Hematopoietic multipotent progenitor cell treated with erythropoietin and hydrocortisone succinate and interleukin-3 and kit ligand, for 17 days (in vitro differentiated cells): ENCODE measurements at places on chromosomes 7 and 10.

- no peak for DNase-seq
These were observed 338.2 kb upstream of the PRKCQ start for GRCh38 chr10:6918305-6918704.

GRCh38 chr7:117285826-117286225 is 37.0 kb downstream of the WNT2 start:
- no peak for DNase-seq

- DNase-seq: no peak
These were observed 6.8 kb upstream of the AMPH start for GRCh38 chr7:38637957-38638356.

GRCh38 chr7:27174874-27175625 is 930 bp upstream of the HOXA10 start:
- DNase-seq: no peak

DNA sequence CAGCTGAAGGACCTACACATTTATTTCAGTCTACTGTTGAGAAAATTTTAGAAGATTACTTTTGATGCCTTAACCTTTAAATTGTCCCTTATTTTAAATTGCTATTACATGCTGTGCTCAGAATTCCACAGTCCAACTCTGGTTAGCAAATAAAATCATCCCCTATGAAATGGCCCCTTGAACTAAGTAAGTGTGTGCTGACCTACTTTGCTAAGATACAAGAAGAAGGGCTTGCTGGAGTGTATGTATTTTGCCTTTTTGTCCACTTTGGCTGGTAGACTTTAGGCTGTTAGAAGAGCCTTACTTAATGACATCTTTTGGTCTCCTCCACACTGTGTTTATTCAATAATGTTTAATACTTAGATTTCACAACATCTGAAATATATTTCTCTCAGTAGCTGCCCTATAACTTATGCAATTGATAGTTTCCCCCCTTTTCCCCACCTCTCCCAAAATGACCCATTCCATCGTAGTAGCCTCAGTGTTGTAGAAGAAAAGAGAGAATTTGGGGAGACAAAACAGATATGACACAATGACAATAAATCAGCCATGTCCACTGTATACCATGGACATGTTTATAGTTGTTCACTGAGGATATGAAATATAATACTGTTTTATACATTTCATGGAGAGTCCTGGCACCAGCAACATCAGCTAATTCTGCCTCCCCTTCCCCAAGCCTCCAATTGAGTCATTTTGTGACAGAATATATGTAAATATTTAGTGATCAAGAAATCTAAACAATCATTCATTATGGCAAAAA is 107.8 kb upstream of the ASAH2 start:
- DNase-seq: no peak

DNA sequence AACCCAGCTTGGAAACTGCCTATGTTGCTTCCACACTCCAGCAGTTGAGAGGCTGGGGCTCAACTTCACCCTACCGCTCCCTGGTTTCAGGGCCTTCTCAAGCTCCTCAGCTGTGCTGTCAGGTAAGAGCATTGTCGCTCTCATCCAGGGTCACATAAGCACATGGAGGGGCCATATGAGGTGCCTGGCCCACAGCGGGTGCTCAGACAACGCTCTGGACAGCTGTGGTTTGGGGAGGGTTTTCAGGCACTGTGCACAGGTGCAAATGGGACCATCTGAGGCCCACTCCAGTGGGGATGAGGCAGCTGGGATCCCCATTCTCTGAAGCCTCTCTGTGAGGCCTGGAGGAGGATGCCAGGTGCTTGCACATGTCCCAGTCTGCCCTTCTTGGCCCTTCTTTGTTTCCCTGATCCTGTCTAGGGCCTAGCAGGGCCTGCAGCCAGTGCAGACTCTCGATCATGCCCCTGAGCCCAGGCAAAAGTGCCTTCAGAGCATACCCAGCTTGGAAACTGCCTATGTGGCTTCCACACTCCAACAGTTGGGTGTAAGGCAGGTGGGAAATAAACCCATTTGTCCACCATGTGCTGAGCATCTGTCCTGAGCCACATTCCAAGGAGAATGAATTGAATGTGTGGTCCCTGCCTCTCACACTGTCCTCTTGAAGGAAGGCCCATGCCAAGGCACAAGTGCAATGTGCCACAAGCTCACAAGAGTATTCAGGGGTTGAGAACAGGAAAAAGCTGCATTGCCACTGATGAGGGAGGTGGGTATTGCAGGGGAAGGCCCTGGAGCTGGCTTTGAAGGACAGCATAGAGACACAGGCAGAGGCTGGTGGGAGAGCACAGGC is 40.3 kb downstream of the VSTM4 start:
- no peak for DNase-seq

DNA sequence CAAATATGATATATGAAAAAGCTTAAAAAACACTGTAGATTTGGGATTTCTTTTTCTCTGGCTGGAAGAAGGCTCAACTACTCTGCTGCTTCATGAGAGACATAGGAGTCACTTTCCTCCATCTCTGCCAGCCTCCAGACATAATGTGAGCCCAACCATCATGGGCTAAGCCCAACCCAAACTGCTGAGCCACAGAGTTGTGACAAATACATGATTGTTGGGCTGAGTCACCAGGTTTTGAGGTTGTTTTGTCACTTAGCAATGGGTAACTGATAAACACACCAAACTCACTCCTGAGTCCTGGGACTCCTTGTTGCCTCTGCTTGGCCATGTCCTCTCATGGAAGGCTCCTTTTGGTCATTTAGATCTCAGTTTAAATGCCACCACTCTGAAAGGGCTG is 381.8 kb upstream of the FZD8 start:
- no peak for DNase-seq

- DNase-seq: no peak
These were observed at the start of gene CYP2W1 for GRCh38 chr7:983004-983615. CYP2W1 (plus strand) TSS chr7:983181; CDS start chr7:983212, 31 bp downstream.

DNA sequence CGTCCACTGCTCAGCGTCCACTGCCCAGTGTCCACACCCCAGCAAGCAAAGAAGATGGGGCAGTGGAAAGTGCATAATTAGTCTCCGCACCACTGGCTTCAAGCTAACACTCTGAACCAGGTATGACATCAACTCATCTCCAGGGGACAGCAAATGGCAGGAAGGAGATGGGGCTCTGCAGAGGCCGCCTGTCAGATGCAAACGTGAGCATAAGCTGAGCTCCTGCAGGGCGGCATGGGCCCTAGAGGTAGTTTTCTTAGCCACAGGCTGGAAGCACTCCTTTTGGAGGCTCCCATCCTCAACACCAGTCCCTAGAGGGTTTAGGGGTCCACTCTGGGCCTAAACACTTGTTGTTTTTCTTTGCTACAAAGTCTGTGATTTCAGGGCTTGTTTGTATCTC is 335.8 kb upstream of the MKI67 start:
- DNase-seq: no peak

DNA sequence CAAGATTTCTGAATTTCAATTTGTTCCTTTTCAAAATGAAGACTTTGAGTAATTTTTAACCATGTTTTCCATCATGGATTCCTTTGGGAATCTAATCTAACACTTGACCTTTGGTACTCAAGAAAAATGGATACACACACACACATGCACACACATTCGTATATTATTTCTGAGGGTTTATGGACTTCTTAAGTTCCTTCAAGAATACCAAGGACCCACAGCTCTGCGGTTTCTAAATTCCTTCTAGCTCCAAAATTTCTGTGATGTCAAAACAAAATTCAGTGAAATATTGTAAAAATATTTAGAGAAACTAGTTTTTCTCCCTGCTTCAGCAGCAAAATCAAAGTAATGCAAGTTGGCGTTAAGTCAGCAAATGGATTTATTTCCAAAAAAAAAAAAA is 98.3 kb upstream of the FAM13C start:
- no peak for DNase-seq

DNA sequence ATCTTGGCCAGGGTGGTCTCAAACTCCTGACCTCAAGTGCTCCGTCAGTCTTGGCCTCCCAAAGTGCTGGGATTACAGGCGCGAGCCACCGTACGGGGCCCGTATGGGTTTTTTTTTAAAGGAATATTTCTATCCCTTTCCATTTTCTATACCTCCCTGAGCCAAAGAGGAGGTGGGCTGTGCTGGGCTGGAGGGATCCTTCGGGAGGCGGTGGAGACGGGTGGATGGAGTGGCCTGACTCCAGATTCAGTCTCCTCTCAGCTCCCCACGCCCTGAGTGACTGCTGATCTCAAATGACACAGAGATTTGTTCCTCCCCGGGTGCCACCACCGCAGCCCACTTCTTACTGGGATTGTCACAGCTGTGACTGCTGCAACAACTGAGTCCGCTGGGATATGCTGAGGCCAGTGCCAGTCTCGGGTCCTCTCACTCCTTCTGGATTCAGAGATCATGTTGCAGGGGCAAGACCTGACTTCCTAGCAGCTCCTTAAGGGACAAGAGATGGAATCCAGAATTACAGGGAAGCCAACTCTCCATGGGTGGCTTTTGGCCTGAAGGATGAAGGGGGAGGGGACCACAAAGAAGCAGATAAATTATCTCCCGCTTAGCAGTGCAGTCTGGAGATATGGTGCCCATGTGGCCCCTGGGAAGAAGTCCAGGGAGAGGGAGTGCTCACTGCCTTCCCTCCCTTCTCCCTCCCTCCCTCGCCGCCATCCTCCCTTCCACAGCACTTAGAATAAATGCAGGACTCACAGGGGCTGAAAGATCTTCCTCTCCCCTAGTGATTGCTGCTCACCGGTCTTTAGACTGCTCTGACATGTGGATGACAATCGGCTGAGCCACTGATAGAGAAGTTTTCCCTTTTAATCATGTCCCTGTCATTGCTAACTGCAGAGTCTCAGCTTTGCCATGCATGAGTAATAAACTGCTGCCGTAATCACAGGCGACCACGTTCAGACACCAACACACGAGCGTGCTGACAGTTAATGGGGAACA is 14.3 kb downstream of the GALNT17 start:
- no peak for DNase-seq

GRCh38 chr7:138267934-138268333 is 191.7 kb downstream of the AKR1D1 start:
- DNase-seq: no peak

DNA sequence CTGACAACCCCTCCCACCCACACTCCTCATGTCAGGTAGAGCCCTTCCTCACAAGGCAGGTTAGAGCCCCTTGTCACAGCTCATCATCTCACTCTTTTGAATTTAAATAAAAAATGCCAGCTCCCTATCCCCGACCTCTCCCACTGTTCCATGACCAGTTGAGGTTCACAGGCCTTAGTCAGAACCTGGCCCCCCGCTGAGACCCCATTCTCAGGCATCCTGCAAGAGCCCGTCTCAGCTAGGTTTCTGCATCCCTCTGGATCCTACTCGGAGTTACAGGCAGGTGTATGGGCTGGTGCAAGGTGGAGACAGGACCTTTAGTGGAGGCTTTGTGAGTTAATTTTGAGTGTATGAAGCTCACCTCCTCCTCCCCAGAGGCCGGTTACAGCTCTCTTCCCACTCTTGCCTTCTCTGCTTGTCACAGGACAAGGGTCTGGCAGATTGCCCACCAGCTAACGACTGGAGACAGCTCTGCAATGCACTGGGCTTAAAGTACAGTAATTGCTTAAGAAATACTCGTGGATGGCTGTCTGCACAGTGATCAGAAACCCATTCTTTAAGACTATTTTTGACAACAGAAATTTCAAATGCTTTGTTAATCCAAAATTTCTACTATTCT is 394.9 kb upstream of the DPP6 start:
- no peak for DNase-seq

GRCh38 chr7:99188221-99188620 is 19.7 kb downstream of the KPNA7 start:
- DNase-seq: no peak

- DNase-seq: no peak
These were observed 131.6 kb upstream of the AHR start for GRCh38 chr7:17166824-17167379.

- DNase-seq: no peak
These were observed 36.0 kb downstream of the ANK3 start for GRCh38 chr10:60353519-60354258.

- no peak for DNase-seq
These were observed 109.7 kb downstream of the RAMP3 start for GRCh38 chr7:45267262-45267661.

- DNase-seq: no peak
These were observed 169.3 kb upstream of the AGK start for GRCh38 chr7:141381794-141382427.

DNA sequence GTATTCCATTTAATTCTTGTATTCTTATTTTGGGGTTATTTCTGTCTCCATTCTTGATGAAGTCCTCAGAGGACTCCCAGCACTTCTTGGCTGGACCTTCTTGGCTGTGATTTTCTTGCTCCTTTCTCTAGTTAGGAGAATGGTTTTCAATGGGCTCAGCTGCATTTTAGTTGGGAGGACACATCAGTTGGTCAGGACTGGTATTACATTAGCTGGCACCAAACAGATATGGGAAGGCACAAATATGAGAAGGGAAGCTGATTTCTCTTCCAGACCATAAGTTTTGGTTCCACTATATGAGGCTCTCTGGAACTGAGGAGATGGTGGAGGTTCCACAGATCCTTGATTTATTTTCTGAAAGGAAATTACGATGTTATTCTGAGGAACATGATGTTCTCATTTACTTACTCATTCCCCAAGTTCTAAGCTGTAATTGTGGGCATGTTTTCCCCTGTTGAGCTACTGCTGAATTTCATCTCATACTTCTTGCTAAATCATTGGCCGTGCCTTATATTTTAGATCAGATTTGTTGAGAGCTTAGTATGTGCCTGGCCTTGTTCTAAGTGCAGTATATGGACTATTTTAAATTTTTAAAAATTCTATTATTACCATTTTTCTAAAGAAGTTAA is 261.0 kb downstream of the THSD7A start:
- no peak for DNase-seq

DNA sequence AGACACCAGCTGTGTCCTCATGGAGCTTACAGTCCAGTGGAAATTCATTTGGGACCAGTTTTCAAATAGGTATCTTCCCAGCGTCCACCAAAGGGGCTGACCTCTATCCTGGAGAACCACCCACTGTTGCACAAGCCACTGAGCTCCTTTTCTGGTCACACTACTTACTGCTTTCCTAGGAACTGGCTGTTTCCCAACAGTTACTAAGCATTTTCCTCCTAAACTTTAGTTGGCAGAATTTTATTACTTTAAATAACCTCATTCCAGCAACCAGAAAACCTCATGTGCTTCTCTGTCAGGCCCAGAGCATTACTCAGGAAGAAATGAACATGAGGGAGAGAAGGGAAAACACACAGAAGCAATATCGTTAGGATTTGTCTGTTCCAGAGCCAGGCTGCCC is 183.1 kb downstream of the GPAM start:
- DNase-seq: no peak

- no peak for DNase-seq
These were observed 27.4 kb upstream of the CAPZA2 start for GRCh38 chr7:116834815-116835504.

GRCh38 chr7:116443101-116443523 is 56.4 kb upstream of the CAV2 start:
- DNase-seq: no peak

DNA sequence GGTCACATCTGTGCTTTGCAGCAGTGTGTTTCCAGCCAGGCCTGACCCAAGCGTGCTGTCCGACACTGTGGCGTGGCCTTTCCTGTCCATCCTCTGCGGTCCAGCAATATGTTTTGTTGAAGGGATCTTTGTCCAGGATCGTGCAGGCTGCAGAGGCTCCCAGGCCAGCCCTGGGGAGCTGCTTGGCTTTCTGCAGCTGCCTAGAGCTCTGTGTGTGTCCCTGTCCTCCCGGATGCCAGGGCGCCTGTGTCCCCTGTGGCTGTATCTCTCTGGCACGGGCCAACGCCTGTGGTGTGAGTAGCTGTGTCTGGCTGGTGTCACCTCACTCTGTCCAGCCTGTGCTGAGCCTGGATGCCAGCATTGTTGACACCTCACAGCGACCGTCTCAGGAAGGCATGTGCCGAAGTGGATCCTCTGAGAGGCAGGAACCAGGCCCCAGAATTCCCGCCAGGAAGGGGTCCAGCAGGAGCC is 94.5 kb downstream of the INPP5A start:
- DNase-seq: no peak

GRCh38 chr10:1363446-1364121 is 307.4 kb downstream of the WDR37 start:
- no peak for DNase-seq
